NCI-H82 (cell line): ENCODE measurements at places on chromosomes 13 and 19.

GRCh38 chr13:105952233-105952972 is 583.1 kb downstream of the EFNB2 start:
- peak; percentile 44 for DNase-seq

DNA sequence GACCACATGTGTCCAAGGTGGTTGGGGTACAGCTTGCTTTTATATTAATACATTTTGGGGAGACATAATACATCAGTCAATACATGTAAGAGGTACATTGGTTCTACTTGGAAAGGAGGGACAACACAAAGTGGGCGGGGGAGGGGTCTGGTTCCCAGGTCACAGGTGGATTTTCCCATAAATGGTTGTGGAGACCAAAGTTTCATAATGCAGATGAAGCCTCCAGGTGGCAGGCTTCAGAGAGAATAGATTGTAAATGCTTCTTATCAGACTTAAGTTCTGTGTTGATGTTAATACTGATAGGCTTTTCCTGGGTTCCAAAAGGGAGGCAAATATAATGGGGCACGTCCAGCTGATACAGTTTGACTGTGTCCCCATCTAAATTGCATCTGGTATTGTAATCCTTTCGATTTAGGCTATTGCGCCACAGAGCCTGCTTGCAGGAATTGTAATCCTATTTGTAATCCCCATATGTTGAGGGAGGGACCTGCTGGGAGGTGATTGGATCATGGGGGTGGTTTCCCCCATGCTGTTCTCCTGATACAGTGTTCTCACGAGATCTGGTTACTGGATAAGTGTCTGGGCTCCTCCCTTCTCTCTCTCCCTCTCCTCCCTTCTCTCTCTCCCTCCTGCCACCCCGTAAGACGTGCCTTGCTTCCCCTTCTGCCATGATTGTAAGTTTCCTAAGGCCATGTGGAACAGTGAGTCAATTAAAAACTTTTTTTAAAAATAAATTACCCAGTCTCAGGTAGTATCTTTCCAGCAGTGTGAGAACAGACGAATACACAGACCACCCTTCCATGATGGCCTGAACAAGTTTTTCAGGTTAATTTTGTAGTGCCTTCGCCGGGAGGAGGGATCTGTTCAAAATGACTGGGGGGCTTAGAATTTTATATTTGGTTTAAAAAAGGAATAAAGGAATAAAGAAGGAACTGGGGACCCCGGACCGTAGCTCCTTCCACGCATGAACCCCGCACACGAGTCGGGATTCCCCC is 44.9 kb downstream of the ZNF823 start:
- peak; percentile 95 for DNase-seq

- DNase-seq: no peak
These were observed 469.4 kb downstream of the KLF12 start for GRCh38 chr13:73664851-73665250.

DNA sequence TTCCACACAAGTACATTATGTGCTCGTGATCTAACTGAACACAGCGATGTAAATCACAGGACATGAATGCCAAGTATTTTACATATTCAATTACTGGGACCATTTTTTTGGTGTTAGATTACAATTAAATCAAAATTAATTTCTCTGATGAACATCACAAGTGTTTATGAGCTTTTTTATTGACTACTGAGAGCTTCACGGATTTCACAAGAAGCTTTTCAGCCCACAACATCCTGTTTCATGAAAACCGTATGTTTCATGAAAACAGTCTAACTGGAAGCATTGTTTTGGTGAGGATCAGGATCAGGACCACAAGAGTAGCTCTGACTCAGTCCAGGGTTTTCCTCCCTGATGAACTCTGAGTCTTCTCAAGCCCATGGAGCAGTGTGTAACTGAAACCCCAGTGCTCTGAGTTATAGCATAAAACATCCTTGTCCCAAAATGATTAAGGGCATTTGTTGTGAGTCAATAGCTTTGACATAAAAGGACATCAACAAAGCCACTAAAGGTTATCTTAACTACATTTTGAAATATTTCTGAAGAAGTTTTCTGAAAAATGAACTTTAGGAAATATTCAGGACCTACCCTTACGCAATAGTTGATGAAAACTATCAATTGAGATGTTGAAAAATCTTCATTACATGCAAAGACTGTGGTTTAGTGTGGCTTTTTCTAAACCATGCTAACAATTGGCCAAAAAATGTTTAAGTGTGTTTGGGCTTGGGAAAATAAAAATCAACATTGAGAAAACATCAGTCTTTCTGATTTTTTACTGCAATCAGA is 49.3 kb downstream of the UFM1 start:
- DNase-seq: no peak

- DNase-seq: no peak
These were observed 3.9 kb upstream of the AMH start for GRCh38 chr19:2245273-2245672.

- DNase-seq: peak; percentile 96
These were observed at the start of gene ATP1A3 for GRCh38 chr19:41993612-41994483. ATP1A3 (minus strand) TSS chr19:41994230; CDS start chr19:41994076, 154 bp downstream.

- DNase-seq: no peak
These were observed 7.2 kb upstream of the RHPN2 start for GRCh38 chr19:33071887-33072286.

DNA sequence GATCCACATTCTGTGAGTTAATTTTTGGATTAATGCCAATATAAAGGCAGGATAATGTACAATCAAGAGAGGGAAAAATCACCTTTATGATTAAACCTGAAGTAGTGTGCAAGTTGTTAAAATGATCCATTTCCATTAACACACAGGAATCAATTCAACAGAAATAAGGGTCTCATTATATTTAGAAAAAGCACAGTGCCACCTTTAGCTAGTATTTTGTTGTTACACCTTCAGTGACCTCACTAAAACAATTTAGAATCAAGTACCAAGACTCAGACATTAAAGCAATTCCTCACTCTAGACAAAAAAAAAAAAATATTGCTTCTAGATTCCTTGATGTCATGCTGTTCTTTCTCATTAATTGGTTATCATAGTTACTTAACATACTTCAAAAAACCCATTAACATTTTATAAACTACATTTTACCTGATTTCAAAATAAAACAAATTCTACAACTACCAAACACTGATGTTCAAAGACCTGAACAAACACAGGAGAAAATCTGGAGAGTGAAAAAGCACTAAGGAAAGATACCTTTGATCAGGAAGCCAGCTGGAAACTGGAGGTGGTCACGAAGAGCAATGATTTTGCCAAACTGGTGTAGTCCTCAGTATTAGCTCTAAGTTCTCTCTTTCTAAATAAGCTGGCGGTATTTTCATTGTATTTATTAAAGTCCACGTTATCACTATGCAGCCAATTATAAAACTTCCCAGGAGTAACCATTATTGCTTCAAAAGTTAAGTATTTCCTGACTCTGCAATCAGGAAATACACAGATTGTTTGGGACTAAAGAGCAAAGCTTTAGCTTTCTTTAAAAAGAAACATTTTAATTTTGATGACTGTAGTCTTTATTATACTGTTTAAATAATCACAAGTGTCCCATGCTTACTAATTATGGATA is 115.3 kb downstream of the TBC1D4 start:
- DNase-seq: no peak

GRCh38 chr13:69450245-69450644 is 657.4 kb upstream of the ATXN8OS start:
- DNase-seq: peak; percentile 92

- DNase-seq: peak; percentile 82
These were observed 1.9 kb downstream of the FOXO1 start for GRCh38 chr13:40664350-40665125.

DNA sequence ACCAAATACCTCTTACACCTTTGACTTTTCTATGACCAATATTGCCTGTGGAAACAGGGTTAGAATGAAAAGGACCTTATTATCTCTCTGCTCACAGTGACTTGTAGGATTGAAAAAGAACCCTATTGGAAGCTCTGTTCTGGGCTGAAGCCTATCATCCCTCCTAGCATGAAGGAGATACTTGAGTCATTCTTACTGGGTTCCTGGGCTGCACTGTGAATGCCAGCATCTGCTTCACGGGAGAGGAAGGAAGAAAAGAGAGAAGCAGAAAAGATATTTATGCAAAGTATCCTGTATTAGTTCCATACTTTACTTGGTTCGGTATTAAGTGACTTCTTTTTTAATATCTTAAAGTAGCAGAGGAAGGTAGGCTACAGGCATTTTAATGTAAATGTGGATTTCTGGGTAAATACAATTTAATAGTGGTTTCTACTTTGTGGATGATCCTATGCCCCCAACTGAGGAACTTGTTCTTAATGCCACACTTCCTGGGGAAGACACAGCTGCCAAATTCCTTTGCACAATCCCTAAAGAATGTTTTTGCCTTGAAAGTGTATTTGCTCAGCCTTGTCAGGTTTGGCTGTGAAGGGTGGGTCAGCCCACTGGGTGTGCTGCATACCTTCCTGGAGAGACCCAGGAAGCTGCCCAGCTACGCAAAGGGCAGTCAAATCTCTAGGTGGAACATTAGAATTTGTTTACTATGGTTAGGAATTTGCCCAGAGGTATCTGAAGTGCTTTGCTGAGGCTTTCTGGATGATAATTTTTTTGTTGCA is 13.7 kb upstream of the SCEL start:
- no peak for DNase-seq

GRCh38 chr13:66138172-66138811 is 1091.8 kb downstream of the PCDH9 start:
- no peak for DNase-seq

DNA sequence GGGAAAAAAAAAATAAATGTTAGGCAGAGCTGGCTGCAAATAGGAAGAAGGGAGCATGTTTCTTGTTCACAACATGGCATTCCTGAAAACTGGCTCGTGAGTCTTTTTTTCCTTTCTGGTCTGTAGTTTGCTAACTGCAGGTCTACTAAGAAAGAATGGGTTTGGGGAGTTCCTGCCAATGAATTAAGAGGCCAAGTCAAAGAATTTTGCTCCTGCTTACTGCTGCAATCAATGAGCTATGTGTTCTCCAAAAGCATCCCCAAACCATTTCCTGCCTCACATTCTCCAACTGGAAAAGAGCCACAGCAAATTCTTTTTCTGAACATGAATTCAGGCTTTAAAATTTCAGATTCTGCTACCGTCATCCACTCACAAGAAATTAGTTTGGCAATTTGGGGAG is 88.6 kb downstream of the DCT start:
- DNase-seq: no peak

- no peak for DNase-seq
These were observed 1.9 kb upstream of the TMEM59L start for GRCh38 chr19:18610556-18611326.

DNA sequence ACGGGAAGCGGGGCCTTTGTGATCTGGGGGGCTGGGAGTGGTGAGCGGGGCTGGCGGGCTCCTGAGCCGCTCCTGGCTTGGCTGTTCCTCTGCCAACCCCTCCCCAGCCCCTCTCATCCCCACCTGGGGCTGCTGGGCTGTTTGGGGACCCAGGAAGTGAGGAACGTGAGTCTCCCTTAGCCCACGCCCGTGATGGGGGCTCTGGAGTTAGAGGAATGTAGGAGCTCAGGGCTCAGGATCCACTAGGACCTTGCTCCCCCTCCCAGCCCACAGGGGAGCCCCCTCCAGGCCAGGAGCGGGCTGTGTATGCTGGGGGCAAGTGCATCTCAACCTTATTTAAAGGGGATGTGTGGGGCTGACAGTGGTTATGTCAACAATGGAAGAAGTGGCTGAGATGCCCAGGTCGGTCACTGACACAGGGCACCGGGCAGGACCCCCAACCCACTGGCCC is 134.1 kb downstream of the URI1 start:
- DNase-seq: no peak

DNA sequence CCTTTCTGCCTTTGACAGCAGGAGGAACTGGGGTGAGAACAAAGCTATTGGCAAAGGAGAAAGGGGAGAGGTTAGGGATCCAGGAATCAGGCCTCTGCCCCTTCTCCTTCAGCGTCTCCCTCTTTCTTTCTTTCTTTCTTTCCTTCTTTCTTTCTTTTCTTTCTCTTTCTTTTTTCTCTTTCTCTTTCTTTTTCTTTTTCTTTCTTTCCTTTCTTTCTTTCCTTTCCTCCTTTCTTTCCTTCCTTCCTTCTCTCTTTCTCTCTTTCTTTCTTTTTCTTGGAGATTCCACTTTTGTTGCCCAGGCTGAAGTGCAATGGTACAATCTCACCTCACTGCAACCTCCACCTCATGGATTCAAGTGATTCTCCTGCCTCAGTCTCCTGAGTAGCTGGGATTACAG is 75.6 kb downstream of the TRPM4 start:
- DNase-seq: no peak

DNA sequence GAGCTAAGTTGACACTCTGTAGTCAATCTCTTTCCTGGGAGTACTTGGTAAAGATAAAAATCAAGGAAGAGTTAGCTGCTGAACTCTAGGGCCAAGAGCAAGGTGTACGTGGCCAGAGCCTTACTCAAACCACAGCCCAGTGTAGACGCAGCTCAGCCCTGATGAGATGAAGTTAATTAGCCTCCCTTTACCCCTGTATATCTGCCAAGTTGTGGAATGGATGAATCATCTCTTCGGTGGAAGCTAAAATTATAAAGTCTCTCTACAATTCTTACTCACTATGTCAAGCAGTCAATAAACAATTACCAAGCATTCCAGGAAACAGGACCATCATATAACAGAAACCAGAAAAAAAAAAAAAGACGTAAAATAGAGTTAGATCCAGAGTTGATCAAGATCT is 146.9 kb upstream of the UFM1 start:
- DNase-seq: no peak

DNA sequence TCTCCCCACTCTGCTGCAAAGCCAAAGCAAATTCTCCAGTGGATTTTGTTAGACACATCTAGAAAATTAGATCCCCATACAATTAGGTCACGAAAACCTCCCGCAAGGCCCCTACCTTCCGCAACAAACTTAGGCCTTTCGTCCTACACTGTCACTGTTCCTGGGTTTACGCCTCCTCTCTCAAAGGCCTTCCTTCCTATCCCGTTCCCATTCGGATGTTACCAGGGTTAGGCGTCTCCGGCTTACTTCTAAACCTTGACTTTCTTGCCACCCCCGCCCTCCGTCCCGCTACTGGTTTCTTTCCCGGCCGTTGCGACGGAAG is 754 bp downstream of the RNF6 start:
- DNase-seq: no peak

DNA sequence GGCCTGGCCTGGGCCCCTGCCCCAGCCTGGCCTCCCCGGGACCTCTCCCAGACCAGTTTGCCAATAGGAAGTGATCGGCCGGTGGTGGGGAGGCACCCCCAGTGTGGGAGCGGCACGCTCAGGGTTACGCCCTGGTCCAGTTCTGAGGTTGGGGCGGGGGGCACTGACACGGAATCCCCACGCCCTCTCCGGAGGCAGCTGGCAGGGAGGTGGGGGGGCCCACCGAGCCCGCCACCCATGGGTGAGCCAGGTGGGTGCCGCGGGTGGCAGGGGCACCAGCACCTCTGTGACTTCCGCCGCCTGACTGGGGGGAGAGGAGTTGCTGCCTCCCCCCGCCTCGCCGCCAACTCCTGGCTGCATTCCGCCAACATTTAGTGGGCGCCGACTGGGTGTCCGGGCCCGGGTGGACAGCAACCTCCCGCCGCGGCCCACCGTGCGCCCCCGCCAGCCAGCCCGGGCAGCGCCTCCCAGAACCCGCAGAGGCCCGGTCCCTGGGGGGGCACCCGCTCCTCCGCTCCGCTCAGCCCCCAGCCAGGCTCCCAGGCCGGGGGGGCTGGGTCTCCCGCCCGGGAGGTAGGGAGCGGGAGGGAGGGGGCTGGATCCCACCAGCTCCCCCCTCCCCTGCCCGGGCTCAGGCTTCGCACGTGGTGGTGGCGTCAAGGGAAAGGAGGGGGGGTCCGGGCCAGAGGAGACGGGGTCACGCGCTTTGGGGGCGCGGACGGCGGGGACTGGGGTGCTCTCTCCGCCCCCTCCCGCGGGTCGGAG is 2.0 kb downstream of the ZBTB7A start:
- DNase-seq: peak; percentile 61
